ENCODE measurements at places on chromosomes 12 and 14.

DNA sequence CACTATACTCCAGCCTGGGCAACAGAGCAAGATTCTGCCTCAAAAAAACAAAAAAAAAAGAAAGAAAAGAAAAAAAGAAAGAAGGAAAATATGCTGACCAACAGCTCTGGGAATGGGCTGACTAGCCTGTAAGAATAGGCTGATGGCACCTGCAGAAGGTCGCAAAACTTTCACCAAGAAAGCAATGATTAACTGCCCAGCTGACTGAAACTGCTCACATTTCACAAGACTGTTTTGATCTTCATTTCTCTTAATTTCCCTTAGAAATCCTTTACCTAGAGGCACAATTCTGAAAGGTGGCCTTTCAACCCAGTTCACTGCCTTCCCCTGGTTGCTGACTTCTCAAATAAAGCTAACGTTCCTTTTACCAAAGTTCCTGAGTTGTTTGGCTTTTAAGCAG, 12.4 kb downstream of the BEST3 start:
- no peak for DNase-seq

GRCh38 chr12:60101715-60102114, 505.9 kb downstream of the SLC16A7 start:
- no peak for DNase-seq

DNA sequence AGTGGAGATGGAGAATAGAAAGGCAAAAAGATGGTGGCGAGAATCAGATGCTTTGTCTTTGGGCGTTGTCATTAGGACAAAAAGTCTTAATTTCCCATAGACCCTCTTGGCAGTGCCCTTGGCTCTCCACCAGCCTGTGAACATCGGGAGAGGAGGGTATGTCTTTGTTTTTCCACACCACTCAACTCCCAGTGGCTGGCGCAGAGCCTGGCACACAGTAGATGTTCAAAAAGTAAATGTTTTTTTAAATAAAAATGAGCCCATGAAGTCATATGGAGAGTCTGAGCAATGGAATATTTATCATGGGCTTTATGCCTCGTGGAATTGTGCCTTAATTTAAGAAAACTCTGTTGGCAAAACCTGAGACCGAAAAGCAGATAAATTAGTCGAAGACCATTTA, 90.4 kb downstream of the SRGAP1 start:
- no peak for DNase-seq

DNA sequence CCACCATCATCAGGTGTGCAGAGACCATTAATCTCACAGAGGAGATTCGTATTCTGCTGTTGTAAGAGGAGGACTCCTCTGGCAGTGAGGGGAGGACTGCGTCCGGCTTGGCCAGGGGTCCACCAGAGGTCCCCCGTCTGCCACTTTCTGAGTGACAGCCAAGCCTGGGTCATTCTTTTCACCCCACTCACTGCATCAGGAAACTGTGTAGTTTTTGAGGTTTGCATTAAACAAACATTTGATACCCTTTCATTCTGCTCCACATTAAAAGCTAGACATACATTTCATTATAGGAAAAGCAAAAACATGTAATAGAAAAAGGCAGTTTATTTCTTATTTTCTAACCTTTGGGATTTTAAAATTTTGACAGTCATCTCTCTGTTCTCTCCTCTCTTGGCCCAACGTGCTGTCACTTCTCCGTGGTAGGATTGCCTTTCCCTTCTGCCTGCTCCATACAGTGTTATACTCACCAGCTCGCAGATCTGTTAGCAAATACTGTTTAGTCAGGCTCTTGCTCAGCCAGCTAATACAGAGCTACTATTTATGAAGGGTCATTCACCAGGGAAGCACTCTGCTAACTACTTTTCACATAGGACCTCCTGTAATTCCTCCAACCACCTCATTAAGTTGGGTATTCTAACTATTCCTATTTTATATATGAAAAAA, 99.3 kb downstream of the PELI2 start:
- DNase-seq: no peak

- DNase-seq: no peak
These were observed 1.4 kb downstream of the PLD4 start for GRCh38 chr14:104925855-104926609.

DNA sequence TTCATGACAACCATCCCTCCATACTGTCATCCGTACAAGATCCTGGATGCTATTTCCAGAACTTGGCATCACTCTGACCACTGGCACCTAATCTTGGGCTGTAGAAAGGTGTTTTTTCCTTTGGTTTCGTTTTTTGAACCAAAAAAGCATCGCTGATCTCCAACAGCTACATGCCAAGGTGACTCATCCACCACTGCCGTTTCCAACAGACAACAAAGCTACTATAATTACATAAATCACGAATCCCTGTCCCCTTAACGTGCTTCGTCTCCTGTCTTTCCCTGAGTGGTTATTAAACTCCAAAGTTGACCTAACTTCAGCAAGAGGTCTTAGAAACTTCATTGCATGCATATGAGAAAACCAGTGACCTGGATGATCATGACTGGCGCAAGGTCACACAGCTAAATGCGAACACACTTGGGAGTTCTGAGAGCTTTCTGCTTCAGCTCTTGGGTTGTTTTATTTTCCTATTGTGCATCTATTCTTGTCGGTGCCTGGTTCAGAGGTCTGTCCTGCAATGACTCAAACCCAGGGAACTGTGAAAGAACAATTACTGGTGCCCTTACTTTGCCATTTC, 99.9 kb downstream of the PPM1H start:
- DNase-seq: no peak

DNA sequence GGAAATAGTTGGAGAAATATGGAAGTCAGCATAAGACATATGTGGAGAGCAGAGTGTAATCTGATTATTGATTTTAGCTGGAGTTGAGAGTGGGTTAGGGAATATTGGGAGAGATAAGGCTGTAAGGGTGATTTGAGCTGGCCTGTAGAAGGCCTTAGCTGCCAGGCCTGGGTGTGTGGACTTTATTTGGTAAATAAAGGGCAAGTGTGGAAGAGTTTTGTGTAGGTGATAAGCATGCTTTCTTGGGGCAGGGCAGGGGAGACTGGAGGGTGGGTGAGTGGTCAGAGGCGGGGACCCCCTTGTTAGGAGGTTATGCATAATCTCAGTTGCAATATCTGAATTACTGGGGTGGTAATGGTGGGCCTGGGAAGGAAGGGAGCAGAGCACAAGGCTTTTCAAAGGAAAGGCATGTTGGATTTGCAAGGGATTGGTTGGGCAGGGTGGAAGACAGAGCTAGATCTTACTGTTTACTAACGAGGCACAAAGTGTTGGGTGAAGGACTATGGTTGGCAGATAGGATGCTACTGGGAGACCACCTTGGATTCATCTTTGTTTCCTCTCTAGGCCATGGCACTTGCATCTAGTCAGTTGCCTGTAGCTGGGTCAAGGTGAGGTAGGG, 5.5 kb downstream of the KHNYN start:
- DNase-seq: no peak

GRCh38 chr12:12214635-12215131, 52.2 kb downstream of the LRP6 start:
- no peak for DNase-seq

DNA sequence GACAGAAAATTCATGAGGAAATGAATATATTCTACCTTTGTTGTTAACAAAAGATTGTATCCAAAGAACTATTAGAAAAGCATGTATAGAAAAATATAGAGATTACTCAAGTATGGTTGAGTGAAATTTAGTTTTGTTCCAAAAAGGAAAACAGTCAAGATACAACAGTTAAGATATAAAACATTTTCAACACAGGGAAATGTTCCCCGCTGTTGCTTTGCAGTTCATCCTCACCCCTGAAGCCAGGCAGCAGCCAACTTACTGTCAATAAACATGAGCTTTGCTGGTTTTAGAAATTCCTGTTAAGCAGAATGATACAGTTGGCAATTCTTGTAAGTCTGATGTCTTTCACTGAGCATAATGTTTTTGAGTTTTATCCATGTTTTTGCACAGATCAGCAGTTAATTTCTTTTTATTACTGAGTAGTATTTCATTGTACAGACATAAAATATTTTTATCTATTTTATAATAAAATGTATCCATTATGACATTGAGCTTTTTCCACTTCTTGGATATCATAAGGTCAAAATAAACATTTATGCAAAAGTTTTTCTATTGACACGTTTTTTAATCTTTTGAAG, 1.2 kb upstream of the CLEC2B start:
- no peak for DNase-seq

GRCh38 chr14:99519347-99519881, 38.2 kb downstream of the CCNK start:
- DNase-seq: no peak

DNA sequence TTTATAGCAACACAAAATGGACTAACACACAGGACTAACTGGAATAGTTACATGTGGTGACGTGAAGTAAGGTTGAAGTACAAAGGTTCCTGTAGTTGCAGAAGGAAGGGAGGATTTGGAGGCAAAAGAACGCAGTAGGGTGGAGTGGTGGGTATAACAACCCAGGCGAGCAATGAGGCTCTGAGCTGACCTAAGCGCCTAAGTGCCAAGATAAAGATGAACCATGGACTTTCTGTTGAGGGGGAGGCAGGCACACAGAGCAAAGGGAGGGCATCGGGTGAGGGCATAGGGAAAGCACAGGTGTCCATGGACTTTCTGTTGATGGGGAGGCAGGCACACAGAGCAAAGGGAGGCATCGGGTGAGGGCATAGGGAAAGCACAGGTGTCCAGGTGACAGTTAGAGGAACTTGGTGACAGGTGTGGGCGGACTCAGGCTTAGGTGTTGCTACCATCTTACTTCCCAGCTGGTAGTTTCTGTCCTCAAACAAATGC, 15.2 kb downstream of the SCNN1A start:
- no peak for DNase-seq

GRCh38 chr12:119920064-119920463, 42.9 kb upstream of the CIT start:
- no peak for DNase-seq

DNA sequence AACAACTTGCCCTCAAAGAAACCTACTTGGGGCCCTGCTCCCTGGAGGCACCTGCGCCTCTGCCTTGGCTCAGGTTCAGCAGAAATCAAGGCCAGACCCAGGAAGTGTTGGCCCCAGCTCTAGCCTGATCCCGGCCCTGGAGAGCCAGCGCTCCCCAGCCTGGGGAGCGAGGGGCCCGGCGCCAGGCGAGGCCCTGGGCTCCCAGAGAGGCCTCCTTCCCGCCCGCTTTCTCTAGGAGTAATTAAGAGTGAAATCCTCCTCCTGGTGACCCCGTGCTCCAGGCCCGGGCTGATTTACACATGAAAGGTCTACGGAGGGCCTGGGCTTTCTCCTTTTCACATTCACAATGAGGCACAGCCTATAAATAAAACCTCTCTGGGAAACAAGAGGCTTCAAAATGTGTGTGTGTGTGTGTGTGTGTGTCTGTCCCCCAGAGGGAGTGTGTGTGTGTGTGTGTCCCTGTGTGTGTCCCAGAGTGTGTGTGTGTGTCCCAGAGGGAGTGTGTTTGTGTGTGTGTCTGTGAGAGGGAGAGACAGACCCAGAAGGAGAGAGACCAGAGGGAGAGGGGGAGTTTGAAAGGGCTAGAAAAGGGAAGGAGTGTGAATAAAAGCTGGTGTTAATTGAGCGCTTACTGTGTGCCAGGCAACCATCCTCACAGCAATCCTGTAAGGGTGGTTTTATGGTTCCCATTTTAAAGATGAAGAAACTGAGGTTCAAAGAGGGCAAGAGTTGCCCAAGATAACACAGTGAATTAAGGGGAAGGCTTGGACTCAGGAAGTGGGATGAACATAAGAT, 23.8 kb upstream of the COX6A1 start:
- DNase-seq: no peak

DNA sequence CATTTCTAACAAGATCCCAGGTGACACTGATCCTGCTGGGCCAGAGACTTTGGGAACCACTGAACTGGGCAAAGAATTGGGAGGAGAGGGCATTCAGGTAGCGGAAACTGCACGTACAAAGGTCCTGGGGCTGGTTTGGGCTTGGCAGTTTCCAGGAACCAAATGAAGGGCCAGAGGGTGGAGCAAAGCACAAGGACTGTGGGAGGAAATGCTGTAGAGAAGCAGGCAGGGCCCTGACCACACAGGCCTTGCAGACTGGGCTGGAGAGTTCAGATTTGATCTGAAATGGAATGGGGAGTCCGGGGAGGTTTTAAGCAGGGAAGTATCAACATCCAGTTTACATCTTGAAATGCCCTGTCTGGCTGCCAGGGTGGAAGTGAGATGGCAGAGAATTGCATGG, 195.1 kb downstream of the PHETA1 start:
- DNase-seq: no peak

DNA sequence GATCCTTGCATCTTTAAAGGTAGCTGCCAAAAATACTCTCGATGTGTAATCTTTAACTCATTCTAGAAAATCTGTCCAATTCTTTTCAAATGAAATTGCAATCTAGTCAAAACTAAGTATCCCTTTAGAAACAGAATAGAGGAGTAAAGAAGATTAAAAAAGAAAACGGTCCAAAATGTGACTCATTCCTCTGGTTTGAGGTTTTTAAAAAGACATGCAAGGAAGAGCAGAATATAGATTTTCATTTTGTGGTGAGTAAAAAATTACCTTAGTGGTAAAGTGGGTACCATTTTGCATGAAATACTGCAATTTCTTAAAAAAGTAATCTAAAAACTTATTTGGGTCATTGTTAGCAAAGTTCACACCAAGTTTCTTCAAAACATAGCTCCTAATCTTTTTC, 108.4 kb downstream of the BRMS1L start:
- DNase-seq: no peak

DNA sequence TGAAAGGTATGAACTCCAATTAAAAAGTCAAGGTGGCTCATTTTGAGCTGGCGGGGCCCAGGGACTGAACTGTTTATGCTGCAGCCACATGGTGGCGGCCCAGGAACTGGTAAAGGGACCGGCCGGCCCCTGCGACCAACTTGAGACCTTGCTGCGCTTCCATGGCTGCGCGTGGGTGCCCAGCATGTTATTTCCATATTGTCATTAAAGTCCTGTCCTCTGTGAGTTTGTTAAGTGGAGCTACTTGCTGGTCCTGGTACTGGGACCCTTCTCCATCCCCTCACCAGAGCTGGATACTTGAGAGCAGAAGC, 62.3 kb downstream of the BEGAIN start:
- no peak for DNase-seq

DNA sequence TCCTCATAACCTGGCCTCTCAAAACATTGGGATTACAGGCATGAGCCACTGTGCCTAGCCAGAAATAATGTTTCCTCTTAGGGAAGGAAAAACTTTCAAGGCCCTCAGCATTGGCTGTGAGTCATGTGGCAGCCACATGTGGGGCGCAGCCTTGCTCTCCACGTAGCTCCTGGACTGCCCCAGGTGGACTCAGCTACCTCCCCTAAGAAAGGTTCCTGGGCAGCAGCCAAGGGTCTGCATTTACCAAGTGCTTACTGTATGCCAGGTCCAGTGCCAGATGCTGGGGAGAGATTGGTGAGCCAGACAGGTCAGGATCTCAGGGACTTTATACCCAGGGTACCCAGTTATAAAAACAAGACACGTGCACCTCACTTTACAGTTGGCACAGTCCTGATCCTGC, 3.7 kb upstream of the TRPV4 start:
- DNase-seq: no peak
